ENCODE measurements at places on chromosomes 7 and 10. TPM values are rescaled to one million over a fixed set of nuclear protein-coding genes. Genes with fewer than 3 reads are reported as not detected.

COL28A1 gene
- 0.24 TPM for total RNA-seq

FBH1 gene
- total RNA-seq: 99.9 TPM

PAPSS2 gene
- total RNA-seq: 0.19 TPM

RBP3 gene
- not detected for total RNA-seq

CPA4 gene
- not detected for total RNA-seq

ARHGEF5 gene
- total RNA-seq: 3.8 TPM

DGKI gene
- total RNA-seq: 4.4 TPM

RNF32 gene
- not detected for total RNA-seq

SPDYE6 gene
- not detected for total RNA-seq

SLC13A1 gene
- total RNA-seq: not detected
